ENCODE measurements at places on chromosomes 5 and 9.

DNA sequence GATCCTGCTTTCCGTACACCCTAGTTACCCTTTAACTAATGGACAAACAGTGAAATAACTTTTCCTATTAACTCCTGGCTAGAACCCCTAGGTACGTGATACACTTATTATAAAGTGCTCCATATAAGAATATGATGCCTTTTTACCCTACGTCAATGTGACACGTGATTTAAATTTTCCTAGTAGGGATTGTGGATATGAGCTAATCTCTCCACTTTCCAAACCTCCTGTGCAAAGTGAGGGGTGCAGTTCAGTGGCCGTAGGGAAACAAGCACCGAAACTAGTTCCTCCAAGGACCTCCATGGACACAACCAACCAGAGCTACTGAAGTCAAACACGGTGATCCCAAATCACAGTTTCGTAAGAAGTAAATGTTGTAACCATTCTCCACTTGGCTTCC is 19.3 kb downstream of the NFIB start:
- DNase-seq: no peak

GRCh38 chr5:173954671-173955521 is 34.1 kb upstream of the C5orf47 start:
- peak; percentile 56 for DNase-seq

- DNase-seq: no peak
Observed at GRCh38 chr5:77776554-77777206, 541 bp upstream of the TBCA start.

DNA sequence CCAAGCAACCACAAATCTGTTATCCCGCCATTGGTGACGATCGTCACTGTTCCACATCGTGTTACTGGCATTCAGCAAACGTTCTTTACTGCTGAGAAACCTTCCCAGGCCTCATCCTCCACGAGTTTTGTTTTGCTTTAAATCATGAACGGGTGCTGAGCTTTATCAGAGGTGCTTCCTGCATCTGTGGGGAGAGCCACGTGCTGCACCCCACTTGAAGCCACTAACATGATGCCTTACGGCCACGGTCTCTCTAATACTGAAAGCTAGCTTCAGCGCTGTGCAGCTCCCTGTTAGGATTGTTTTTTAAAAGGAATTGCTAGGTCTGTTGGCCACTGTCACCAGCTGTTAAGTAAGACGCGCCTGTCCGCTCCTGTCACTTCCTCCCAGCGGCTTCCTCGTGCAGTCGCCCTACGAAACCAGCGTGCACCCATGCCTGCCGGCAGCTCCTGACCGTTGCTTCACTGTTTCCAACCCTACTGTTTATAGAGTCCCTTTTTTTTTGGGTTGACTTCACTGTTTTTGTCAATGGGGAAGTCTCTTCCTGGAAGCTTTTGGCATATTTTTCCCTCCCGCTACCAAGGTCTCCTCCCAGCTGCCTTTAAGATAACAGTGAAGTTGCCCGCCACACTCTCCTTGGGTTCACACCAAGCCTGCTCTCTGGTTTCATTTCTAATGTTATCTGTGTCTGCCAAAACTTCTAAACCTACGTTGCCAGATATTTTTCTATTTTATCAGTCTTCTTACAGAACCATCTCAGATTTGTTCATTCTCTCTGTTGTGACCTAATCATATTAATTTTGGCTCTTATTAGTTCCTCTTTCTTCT is 20.3 kb downstream of the LPCAT1 start:
- no peak for DNase-seq

DNA sequence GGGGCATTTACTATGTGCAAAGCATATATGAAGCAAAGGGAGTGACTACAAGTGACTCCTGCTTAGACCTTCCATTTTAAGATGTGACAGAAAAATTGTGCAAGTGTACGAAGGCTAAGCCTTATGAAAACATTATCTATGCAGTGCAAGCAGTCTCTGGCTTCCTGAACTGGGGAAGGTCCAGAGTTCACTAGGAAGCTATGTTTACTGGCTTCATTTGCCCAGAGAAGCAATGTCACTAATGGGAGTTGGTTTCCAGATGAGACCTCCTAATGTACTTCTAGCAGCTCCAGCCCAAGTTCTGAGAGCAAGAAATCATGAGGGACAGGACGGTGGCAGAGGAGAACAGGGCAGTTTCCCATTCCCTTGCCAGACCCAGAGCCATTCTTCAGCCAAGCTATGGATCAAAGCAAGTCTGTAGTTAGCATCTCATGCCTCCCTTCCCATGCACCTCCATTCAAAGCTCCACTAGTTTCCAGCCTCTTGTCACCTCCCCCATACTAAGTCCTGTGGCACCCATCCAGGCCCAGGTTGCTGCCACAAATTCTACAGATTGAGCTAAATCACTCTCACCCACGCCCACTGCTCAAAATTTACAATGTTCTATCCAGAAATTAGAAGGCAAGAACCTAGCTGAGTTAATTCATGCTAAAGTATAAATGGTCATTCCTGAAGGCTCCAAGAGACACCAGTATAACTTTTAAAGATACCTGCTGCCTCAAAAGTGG is 21.8 kb downstream of the MCTP1 start:
- no peak for DNase-seq

GRCh38 chr5:17846496-17846895 is 212.2 kb downstream of the TAF11L14 start:
- no peak for DNase-seq

DNA sequence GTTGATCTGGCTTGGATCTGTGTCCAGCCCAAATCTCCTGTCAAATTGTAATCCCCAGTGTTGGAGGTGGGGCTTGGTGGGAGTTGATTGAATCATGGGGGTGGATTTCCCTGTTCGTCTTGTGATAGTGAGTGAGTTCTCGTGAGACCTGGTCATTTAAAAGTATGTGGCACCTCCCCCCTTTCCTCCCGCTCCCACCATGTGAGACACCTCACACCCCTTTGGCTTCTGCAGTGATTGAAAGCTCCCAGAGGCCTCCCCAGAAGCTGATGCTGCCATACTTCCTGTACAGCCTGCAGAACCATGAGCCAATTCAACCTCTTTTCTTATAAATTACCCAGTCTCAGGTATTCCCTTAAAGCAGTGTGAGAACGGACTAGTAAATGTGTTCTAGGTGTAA is 117.3 kb upstream of the PTCH1 start:
- no peak for DNase-seq

DNA sequence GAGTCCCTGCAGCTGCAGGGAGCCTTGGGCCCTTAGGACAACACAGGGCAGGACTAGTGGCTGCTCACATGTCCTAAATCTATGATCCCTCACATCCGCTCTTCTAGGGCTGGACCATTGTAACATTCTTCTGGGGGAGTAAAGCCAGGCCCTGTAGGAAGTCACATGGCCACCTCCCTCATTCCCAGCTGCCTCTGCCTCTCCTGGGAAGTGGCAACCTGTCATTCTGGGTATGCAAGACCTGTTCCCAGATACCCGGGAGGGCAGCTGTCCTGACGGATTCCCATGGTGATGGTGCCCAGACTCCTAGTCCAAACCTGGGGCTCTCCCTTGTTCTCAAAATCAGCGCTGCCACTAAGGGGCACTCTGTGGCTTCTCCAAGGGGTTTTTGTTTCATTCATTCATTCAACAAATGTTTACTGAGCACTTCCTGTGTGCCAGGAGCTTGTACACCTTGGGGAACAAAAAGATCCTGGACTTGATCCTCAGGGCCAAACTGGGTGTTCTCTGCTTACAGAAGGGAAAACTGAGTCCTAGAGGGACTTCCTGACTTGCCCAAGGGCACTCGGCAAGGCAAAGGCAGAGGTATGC is 85.6 kb downstream of the PSD2 start:
- DNase-seq: no peak

- DNase-seq: no peak
Observed at GRCh38 chr9:107847978-107848964, 358.7 kb upstream of the KLF4 start.

DNA sequence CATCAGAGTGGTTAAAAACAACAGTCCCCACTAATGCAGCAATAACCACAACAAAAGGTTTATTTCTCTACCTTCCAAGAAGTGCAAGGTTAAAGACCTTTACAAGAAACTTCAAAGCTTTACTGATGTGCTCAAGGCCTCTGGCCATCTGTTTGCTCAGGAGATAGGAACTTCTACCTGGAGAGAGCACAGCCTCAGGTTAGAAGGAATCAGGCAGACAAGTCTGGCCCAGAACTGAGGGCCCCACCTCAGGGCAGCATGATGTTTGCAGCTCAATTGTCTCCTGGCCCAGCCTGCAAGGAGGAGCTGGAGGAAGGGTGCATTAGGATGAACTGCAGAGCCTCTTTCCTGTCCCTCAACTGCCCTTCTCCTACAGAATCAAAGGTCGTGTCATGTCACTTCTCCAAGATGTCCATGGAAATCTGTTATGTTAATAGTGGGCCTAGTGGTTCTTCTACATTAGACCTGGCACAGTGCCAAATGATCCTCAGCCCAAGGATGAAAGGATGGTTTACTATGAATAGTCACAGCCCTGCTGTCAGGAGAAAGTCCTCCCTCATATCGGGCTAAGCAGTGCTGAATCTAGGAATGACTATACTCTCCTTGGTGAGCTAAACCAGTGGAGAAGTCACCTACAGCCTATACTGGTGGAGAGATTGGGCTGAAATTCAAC is 98.9 kb upstream of the NTRK2 start:
- no peak for DNase-seq

DNA sequence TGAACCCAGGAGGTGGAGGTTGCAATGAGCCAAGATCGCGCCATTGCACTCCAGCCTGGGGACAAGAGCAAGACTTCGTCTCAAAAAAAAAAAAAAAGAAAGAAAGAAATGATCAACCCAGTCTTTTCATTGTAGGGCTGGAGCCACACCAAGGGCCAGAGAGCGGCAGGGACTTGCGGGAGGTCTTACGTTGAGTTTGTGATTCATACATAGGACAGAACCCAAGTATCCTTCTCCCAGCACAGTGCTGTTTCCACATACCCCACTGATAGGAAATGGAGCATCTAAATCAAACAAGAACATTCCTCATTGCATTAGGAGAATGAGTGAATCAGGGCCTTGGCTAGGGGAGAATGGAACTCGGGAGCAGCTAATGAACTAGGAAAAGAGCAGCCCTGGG is 3.5 kb upstream of the TNIP1 start:
- no peak for DNase-seq

- DNase-seq: no peak
Observed at GRCh38 chr5:177109810-177110209, 23.1 kb downstream of the FGFR4 start.

GRCh38 chr5:32916648-32917047 is 205.5 kb downstream of the NPR3 start:
- DNase-seq: no peak

GRCh38 chr9:97905228-97905627 is 17.1 kb downstream of the TRMO start:
- no peak for DNase-seq

DNA sequence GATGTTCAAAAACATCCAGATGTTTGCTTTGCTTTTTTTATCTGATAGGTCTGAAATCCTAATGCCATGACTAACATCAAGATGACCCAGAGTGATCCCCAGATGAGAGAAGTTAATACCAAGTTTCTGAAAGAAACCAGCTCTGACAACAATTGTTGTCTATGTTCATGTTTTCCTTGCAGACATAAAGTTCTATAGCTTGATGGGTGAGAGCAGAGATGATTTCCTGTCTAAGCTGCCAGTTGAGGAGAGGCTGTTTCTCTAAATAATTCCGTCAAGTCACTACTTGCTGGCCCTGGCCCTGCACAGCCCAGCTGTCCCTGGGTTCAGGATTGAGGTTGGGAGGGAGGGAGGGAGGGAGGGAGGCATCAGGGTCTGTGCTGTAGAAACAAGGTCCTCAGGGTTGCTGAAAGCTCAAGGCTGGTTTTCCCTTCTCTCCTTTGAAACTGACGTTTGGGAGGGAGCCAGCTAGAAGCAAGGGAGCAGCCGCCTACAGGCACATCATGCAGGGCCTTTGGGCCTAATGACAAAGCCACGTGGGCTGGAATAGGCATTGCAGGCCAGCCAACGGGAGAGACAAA is 3.9 kb downstream of the SPARC start:
- DNase-seq: no peak

Measured in spinal cord (tissue), 10 donors.